ENCODE measurements at places on chromosomes 13 and 19. TPM values are rescaled to one million over a fixed set of nuclear protein-coding genes. Genes with fewer than 3 reads are reported as not detected.

The KLK2 gene
- not detected for total RNA-seq

The ZNF90 gene
- total RNA-seq, result 5.1 TPM

The ATP4B gene
- total RNA-seq, result not detected

The TBXA2R gene
- total RNA-seq, result 0.21 TPM

The NTF4 gene
- total RNA-seq, result not detected

The CGB3 gene
- total RNA-seq, result not detected

Data from kidney epithelial cell (primary cell).